ENCODE measurements at places on chromosomes 12 and 14.

GRCh38 chr14:74965486-74966153, 10.2 kb upstream of the PGF start:
- no peak for DNase-seq

DNA sequence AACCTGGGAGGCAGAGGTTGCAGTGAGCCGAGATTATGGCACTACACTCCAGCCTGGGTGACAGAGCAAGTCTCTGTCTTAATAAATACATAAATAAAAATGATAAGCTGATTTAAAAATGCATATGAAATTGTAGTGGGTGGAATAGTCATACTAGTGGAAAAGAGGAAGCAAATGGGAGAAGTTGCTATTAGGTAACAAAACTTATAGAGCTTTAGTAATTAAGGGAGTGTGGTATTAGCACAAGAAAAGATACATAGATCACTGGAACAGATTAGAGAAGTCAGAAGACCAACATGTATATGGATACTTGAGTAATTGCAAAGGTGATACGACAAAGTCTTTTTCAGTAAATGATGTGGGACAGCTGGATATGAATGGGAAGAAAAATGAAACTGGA, 26.5 kb downstream of the TECPR2 start:
- no peak for DNase-seq

DNA sequence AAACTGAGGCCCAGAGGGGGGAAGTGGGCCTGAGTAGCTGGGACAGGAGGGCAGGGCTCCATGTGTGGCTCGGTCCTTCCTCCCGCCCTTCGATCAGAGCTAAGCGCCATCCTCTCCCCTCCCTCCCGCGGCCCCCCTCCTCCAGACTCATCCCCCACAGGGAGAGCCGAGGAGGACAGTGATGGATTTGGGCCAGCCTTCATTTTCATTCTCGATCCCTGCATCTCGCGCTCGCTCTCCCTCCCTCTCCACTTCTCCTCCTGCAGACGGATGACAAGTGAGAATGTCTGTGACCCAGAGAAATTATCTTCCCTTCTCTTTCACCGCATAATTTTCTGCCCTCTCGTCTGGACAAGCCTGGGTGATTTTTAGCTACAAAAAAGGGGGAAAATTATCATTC, 183.3 kb downstream of the RBM19 start:
- DNase-seq, result no peak

DNA sequence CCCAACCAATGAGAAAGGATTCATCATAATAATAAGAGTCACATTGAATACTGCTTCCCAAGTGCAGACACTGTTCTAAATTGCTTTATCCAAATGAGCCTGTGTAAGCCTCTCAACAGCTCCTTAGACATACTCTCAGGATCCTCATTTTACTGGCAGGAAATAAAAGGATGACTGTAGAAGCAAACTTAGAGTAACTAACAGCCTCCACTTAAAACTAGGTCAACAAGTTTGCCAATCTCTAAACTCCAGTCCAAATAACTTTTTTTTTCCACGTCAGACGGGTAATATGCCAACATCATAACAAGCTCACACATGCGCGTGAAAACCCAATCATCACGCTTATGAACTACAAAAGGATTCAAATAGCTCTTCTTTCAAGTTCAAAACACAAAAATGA, 15.3 kb upstream of the DPF3 start:
- DNase-seq, result no peak

DNA sequence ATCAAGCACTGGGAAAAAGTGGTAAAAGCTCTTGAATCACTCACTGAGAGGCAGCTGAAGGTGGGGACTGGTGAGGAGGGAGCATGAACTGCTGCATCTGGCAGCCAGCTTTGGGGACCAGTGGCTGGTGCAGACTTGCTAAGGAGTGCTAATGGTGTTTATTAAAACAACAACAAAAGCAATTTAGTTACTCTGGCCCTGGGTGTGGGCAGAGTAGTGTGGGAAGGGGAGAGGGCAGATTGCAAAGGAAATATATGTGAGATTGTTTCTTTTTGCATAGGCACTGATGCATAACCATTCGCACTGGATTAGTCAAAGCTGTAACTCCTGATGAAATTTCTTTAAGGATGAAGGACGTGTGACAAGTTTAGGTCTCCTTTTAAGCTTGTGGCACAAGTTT, 8.1 kb downstream of the TXNRD1 start:
- no peak for DNase-seq

GRCh38 chr12:107079172-107080011, 14.0 kb downstream of the CRY1 start:
- no peak for DNase-seq

DNA sequence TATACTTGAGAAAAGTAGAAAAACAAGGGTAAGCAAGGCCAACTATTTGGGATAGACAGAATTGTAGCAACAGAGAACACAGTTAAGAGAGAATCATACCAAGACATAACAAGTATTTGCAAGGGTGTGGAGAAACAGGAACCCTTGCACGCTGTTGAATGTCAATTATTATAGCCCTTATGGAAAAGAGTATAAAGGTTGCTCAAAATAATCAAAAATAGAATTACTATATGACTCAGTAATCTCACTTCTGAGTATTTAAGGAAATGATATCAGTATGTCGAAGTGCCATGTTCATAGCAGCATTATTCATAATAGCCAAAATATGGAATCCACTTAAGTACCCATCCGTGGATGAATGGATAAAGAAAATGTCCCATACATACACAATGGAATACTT, 193.3 kb downstream of the PHLDA1 start:
- no peak for DNase-seq

DNA sequence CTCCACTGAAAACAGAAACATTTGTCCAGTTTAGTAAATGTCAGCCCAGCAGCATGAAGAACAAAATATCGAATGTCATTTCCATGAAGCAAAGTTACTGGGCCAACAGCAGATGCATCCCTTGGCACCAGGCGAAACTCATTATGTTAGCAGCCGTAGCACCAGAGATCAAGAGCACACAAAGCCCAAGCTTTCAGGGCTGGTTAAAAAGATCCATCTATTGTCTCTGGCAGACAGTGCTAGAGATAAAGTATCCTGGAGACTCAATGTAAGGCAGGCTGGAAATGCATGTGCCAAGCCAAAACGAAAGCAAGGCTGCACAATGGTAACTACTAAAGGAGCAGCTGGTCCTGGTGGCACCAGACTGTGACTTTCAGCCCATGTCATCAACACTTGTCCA, 120.3 kb upstream of the PLEKHG7 start:
- no peak for DNase-seq

DNA sequence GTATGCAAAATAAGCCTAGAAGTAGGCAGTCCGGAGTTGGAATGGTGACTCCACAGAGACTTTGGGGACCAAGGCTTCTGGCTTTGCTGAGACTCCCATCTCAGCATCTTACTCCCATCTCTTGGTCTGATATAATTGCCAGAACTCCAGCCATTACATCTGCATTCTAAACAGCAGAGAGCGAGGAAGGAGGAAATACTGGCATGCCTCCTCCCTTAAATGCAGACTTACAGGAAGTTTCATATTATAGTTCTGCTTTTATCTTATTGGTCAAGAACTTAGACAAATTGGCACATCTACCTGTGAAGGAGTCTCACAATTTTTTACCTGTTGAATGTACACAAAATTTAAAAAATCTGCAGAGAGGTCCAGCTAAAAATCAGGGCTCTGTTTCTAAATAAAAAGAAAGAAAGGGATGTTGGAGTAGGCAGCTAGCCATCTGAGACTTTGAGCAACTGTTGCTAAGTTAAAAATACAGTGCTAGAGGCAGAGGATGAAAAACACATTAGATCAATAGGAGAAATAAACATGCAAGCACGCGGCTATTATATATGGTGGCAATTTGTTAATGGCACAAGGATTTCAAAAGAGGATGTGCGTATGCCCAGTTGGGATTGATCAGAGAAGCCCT, 209.9 kb upstream of the HMGA2 start:
- no peak for DNase-seq

GRCh38 chr14:81172353-81172752, 48.4 kb downstream of the GTF2A1 start:
- no peak for DNase-seq

- no peak for DNase-seq
Measured at GRCh38 chr12:48979602-48980388, 1.7 kb downstream of the WNT1 start.

- DNase-seq, result no peak
Measured at GRCh38 chr14:76846331-76847047, 20.3 kb downstream of the LRRC74A start.

DNA sequence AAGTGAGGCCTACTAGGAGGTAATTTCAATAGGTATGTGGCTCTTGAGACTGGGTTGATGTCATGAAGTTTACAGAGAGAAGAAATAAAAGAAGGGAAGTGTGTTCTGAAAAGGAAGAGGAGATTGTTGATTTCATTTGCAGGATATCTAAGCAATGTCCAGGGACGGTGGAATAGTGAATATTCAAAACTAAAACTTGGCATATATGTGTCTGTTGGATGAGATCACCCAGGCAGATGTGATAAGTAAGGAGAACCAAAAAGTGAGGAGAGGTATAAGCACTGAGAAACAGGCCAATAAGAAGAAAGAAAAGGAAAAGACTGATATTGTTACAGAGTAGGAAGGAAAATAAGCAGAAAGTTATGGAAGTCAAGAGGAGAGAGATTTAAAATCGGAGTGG, 255.6 kb downstream of the PDZRN4 start:
- DNase-seq, result no peak

DNA sequence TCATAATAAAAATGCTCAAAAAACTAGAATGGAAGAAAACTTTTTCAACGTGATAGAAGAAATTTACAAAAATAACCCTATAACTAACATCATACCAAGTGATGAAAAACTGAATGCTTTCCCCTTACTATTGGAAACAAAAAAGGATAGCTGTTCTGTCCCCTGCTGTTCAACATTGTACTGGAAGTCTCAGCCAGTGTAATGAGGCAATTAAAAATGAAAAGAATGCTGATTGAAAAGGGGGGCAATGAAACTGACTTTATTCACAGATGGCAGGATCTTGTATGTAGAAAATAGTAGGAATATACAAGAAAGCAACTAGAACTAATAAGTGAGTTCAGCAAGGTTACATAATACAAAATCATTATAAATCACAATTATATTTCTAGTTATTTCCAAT, 337.9 kb upstream of the KITLG start:
- no peak for DNase-seq

- no peak for DNase-seq
Measured at GRCh38 chr12:52250048-52250990, 17.3 kb downstream of the KRT7 start.

GRCh38 chr12:49160399-49160798, 28.5 kb downstream of the TUBA1A start:
- no peak for DNase-seq

Data from fibroblast of skin of left quadriceps (primary cell).